Stimulated activated CD4-positive, alpha-beta T cell treated with anti-CD3 and anti-CD28 coated beads, Interleukin-4, amount 100 ng/mL, for 4 hours (primary cell): ENCODE measurements at places on chromosomes 11 and 22.

GRCh38 chr22:44425694-44426045, 72.4 kb downstream of the RTL6 start:
- no peak for DNase-seq

DNA sequence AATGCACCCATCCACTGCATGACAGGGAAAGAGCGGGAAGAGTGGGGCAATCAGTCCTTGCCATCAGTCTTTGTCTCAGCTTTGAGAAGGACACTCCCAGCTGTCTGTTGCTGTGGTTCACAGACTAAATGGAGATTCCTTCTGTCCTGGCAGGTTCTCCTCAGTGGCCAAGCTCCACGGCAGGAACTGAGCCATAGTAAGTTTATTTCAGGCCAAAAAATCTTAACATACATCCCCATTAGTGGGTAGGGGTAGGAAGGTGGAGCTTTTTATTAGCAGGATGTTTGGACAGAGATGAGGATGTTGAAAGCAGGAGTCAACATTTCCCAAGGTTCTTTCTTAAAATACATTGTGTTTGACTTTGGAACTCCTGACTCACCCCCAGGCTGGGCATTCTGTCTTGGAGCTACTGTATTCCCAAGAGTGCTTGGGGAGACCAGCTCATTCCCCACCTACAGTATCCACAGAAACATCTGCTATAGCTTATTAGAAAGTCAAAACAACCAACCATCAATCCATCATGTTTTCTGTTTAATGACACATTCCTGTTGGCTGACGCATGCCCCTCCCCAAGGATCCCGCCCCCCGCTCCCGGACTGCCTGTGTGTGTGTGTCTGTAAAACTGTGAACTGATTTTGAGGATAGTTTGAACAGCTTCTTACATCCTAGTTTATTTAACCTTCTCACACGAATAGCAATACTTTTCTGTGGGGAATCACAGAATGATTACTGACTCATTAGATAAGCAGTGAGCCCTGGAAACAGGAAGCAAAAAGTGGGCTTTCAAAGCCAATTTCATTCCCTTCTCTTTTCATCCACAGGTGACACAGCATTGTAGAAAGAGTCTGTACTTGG, 109.5 kb downstream of the CCDC81 start:
- no peak for DNase-seq

DNA sequence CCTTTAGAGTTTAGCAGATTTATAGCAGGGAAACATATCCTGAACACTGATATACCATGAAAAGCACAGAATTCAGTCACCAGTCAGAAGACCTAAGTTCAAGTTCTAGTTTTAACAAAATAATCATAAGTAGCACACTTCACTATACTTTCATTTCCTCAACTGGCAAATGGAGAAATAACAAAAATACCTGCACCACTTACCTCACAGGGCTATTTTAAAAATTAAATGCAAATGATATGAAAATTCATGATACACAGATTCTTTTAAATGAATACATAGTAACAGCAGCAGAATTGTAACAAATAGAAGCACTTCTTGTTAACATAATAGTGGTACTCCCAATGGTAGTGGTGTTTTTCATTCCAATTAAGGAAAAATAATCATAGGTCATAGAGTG, 139.0 kb downstream of the FCHSD2 start:
- DNase-seq, result no peak

- no peak for DNase-seq
These were observed 80.6 kb downstream of the GAB2 start for GRCh38 chr11:78336877-78337553.

- no peak for DNase-seq
These were observed 814.6 kb downstream of the DLG2 start for GRCh38 chr11:84812471-84812969.

DNA sequence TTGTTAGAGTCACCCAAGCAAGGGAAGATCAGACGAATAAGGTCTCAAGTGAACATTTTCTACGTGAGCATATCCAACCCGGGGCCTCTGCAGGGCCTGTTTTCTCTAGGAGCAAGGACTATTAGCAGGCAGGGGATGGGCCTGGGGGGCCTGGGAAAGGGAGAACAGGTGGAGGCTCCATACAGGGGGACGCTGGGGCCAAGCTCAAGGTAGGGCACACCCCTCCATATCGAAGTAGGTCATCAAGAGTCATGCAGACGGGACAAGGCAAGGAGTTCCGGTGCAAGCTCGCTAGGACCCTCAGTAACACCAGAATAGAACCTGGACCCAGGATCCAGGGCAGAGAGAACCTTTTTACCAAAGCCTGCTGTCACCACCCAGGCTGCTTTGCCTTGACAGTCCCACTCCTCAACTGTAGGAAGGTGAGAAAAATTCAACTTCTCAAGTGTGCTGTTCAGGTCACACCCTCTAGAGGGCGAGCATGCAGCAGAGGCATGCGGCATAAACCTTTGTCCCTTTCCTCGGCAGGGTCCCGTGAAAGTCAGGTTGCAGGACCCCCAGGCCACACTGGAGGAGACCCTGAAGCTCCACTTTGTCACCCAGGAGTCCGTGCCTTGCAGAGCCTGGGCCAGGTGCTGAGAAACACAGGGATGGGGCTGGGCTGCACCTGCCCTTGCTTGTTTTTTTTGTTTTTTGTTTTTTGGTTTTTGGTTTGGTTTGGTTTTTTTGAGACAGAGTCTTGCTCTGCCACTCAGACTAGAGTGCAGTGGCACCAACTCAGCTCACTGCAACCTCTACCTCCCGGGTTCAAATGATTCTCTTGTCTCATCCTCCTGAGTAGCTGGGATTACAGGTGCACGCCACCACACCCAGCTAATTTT, 8.6 kb upstream of the APOBEC3B start:
- DNase-seq, result peak; percentile 51

DNA sequence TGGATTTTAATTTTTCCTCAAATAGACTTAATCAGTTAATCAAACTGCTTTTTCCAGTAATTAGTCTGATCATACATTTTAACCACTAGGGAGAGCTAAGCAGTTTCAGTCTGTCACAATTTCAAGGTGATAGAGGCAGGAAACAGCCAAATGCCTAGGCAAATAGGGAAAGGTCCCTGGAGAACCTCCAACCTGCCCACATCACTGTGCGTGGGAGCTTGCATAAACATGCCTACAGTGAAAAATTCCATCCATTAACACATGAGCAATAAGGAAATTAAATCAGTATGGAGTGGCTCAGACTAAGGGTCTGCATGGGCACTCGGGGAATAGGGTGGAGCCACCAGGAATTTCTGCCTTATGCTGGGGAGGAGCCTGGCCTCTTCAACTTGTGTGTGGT, 74.6 kb downstream of the AASDHPPT start:
- DNase-seq, result no peak

GRCh38 chr22:23144932-23145877, at the start of gene RAB36:
TSS of gene RAB36 (plus strand) at chr22:23145477. CDS start at chr22:23146617, 1,140 bp downstream.
- peak; percentile 78 for DNase-seq

DNA sequence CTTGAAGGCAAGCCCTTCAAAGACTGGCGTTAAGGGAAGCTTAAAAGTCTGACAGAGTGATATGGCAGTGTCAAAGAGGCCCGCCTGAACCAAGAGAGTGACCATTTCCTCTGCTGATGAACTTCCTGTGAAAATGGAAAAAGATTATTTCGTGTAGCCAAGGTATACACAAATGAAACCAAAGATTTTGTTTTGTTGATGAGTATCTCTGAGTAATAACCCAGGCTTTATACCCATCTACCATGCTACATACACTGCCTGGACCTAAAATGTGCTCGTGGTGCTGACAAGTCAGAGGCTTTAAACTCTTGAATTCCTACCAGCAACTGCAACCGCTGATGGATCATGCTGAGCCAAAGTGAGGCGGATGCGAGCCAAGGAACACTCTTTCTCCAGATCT, 21.0 kb upstream of the FNBP4 start:
- DNase-seq, result no peak

DNA sequence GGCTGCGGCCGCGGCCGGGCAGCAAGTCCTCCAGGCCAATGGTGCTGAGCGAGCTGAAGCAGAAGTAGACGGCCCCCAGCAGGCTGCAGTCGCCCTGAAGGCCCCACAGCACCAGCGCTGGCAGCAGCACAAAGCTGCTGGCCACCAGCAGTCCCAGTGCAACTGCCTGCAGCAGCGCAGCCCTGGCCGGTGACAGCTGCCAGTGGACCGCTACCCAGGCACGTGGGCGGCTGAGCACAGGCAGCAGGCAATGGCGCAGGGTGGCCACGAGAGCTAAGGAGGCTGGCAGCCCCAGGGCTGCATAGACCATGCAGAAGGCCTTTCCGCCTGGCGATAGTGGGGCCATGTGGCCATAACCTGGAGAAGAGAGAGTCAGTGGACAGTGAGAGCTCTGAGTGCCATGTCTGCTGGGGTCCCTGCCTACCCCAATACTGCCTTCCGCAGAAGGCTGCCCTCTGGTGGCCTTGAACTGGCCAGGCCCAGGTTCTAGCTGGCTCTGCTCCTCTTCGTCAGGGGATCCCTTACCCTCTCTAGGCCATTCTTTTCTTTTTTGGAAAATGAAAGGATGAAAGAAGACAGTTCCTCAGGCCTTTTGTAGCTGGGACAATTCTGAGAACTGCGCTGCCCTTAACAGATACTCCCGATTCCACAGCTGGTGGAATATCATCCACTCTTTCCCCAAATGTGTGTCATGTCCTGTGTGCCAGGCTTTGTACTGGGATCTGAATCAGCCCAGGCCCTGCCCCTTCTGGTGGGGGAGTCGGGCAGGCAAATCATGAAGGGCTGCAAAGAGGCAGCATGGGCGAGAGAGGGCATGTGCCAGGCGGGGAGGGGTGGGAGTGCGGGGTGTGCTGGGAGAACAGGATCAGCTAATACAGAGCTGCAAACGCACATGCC, 1.8 kb downstream of the KCNK7 start:
- DNase-seq, result peak; percentile 36

- DNase-seq, result no peak
These were observed 150.7 kb downstream of the BLID start for GRCh38 chr11:121965330-121965729.

- DNase-seq, result no peak
These were observed 14.6 kb downstream of the UBASH3B start for GRCh38 chr11:122670131-122670530.

DNA sequence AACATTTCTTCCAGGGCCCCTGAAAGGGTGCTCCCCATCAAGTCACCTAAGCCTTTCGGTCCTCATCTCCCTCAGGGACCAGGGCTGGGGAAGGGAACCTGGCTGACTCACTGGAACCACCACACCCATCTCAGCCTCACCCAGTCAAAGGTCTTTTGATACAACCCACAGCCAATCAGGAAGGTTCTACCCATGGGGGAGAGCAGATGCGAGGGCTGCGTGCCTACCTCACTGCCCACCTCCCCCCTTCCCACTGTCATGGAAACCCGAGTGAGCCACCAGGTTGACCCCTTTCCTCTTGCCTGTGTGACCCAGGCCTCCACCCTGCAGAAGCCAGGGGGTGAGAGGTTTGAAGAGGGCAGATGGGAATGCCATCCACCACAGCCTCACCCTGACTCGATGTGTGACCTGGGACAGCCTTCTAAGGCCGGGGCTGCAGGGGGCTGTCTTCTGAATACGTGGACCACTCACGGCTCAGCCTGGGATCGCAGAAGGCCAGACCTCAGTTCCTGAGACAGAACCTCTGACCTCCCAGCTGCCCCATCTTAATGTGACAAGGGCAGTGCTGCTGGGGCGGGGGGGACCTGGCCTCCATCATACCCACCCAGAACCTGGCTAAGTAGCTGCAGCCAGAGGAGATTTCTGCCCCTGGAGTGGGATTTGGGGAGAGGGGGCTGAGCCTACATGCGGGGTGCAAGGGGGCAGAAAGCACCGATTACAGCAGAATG, 2.7 kb downstream of the MDK start:
- no peak for DNase-seq

GRCh38 chr22:38424525-38425080, 30.4 kb downstream of the KCNJ4 start:
- no peak for DNase-seq

GRCh38 chr11:117817368-117818040, 7.0 kb downstream of the FXYD2 start:
- DNase-seq, result peak; percentile 85

- no peak for DNase-seq
These were observed at the start of gene OTOG for GRCh38 chr11:17547051-17547577. TSS of gene OTOG (plus strand) at chr11:17547259. CDS start at chr11:17547373, 114 bp downstream.

DNA sequence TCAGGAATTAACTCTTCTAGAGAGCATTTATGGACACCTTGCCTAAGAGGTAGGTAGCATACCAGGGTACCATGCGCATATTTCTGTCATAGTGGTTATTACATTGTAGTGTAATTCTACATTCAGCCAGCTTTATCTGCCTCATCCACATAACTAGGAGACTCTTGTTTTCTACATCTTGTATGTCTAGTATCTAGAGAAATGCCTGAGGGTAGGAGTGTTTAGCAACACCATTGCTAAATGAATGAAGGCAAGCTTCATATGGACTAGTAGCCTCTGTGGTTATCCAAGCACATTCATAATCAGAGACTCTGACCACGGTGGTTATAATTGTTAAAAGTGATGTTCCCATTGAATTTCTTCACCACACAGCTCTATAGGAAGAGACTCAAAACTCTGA, 107.9 kb downstream of the NTM start:
- DNase-seq, result no peak

DNA sequence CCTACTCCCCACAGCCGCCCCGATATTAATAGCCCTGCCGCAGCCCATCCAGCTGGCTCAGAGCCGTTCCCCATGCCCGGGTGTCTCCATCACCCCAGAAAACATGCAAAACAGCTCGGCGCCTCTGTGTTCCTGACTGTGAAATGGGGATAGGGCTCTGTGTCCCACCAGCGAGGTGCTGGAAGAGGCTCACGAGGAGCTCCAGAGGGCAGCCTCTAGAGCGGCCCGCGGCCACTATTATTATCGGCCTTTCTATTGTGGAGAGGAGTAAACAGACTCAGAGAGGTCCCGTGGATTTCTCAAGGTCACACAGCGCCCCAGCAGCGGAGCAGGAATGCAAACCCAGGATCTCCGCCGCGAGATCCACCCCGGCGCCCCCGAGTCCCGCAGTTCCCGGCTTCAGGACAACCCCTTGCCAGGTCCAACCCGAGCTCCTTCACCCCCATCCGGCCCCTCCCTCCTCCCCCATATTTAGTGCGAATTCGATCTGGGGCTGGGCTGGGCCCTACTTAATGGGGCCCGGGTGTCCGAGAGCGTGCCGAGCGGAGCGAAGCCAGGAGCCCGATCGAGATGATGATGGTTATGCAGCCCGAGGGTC, at the start of gene ACTN3:
TSS of gene ACTN3 (plus strand) at position 536 of the 598 bp plus-strand sequence. CDS start at position 571, 35 bp downstream.
- DNase-seq, result no peak

DNA sequence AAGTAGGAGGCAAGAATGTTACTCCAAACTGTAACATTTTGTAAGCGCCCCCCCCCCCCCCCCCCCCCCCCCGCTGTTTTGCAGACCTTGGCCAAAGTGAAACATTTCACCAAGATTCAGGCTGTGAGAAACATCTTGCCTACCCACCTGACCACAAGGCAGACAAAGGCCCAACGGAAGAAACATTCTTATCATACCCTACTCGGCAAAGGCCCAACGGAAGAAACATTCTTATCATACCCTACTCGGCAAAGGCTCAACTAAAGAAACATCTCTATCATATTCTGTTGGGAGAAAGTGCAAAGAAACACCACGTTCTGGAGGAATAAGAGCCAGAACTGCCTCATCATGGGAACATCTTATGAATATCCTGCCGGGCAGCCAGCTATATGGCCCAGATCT, 117.1 kb downstream of the JRKL start:
- no peak for DNase-seq

DNA sequence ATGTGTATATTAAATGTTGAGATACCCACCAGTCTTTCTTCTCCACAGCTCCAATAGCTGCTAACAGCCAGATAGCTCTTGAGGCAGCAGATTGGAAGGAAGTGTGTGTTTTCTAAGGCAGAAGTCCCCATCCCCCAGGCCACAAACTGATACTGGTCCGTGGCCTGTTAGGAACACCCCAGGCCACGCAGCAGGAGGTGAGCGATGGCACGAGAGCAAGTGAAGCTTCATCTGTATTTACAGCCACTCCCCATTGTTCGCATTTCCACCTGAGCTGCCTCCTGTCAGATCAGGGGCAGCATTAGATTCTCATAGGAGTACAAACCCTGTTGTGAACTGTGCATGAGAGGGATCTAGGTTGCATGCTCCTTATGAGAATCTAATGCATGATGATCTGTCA, 12.7 kb downstream of the CCDC73 start:
- no peak for DNase-seq
